Fibroblast of gingiva (primary cell): ENCODE measurements at places on chromosomes 3 and 15.

GRCh38 chr3:15326037-15326436, 6.3 kb downstream of the SH3BP5 start:
- no peak for DNase-seq

- peak; percentile 39 for DNase-seq
These were observed 51.8 kb upstream of the DGKG start for GRCh38 chr3:186413615-186414415.

- peak; percentile 47 for DNase-seq
These were observed 160.9 kb downstream of the TIGIT start for GRCh38 chr3:114454551-114455251.

DNA sequence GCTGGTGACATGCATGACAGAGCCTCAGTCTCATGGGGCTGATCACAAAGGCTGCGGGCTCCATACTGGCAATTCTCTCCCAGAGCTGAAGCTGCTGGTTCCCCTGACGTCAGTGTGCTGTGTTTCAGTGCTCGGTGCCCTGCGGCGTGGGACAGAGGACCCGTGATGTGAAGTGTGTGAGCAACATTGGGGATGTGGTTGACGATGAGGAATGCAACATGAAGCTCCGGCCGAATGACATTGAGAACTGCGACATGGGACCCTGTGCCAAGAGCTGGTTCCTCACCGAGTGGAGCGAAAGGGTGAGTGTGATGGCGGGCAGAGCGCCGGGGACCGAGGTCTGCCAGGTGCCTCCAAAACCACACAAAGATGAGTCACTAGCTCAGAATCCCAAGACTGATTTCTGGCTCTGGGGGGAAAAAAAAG, 62.0 kb upstream of the NR2E3 start:
- DNase-seq = no peak

DNA sequence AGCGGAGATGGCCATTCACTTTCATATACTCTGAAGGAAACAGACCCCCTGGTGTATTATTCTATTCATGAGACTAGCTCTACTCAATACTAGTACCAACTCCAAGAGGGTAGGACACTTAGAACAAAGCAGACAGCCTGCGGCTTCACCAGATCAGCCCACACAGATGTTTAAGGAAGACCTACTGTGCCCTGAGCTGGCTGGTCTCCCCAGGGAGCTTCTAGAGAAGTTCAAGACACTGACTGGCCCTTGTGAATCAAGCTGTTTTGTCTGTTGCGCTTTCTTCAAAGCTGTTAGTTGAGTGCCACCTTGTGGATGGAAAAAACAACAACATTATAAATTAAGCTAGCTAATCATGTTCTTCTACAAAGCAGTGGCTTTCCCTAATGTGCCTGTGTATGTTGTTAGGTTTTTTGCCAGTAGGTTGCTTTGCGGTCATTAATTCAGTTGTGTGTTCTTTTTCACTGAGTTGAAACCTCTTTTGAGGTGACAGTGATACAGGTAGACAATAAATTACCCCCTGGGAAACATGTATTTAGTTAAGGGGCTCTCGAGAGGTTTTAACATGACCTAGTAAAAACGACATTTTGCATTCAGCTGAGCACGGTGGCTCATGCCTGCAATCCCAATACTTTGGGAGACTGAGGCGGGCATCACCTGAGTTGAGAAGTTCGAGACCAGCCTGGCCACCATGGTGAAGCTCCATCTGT, 64.2 kb upstream of the MYZAP start:
- DNase-seq = peak; percentile 84

GRCh38 chr3:170768334-170768801, 101.6 kb downstream of the RPL22L1 start:
- peak; percentile 4 for DNase-seq

- DNase-seq = no peak
These were observed 187.9 kb downstream of the SUCNR1 start for GRCh38 chr3:152061296-152061695.

DNA sequence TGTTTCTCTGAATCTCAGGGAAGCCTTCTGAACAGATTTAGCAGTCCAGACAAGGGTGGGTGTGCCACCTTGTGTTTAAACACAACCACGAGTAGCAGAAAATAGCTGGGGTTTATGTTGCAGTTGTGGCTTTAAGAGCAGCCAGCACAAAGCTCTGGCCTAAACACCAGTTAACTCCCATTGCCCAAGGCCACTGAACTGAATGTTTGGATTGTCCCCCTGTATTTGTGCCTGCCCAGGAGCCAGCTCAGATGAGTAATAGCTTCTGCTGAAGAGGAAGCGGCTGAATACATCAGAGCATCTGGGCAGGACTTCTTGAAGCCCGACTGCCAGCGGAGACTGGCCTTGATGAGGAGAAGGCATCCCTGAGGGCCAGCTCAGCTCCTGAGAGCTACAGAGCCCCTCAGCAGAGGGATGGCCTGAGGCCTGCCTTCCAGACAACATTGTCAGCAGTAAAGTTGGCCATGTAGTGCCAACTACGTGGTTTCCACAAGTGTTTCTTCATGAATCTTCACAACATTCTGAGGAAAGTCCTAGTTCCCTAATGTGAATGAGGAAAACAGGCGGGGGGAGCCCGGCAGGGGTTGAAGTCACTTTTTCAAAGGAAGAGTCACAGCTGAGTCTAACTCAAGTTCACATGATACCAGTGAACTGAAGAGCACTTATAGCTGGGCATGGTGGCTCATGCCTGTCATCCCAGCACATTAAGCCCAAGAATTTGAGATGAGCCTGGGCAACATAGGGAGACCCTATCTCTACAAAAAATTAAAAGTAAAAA, 65.8 kb upstream of the ZBTB38 start:
- DNase-seq = peak; percentile 94

DNA sequence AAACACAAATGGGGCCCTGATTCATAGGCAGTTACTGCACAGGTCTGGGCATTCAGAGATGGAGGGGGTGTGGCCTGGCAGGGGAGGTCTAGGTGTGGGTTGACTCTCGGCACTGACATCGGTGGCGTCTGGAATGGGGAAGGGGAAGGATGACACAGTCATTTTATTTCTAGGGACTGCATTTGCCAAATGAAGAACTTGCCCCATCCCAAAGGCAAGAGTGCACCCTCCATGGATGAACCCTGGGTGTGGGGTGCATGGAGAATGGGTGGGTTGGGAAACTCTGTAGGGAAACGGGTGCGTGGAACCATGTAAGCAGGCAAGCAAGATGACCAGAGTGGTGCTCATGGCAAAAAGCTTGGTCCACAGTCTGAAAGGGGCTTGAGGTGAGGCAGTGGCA, 24.5 kb downstream of the SLC6A20 start:
- DNase-seq = no peak

GRCh38 chr3:128226186-128226725, 73.0 kb downstream of the EEFSEC start:
- no peak for DNase-seq

DNA sequence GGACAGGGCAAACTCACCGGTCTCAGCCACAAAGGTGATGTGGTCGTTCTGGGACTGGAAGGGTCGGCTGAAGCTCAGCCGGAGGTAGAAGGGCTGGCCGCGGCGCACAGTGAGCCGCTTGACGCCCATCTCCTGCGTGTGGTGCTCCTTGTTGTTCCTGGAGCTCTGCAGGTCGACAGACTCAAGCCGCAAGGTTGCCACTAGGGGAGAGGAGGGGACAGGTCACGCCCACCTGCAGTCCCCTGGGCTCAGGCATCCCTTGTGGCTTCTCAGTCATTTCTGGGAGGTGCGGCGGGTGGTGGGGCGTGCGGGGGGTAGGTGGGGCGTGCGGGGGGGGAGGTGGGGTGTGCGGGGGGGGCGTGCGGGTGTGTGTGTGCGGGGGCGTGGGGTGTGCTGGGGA, 26.7 kb upstream of the TGM5 start:
- DNase-seq = no peak

DNA sequence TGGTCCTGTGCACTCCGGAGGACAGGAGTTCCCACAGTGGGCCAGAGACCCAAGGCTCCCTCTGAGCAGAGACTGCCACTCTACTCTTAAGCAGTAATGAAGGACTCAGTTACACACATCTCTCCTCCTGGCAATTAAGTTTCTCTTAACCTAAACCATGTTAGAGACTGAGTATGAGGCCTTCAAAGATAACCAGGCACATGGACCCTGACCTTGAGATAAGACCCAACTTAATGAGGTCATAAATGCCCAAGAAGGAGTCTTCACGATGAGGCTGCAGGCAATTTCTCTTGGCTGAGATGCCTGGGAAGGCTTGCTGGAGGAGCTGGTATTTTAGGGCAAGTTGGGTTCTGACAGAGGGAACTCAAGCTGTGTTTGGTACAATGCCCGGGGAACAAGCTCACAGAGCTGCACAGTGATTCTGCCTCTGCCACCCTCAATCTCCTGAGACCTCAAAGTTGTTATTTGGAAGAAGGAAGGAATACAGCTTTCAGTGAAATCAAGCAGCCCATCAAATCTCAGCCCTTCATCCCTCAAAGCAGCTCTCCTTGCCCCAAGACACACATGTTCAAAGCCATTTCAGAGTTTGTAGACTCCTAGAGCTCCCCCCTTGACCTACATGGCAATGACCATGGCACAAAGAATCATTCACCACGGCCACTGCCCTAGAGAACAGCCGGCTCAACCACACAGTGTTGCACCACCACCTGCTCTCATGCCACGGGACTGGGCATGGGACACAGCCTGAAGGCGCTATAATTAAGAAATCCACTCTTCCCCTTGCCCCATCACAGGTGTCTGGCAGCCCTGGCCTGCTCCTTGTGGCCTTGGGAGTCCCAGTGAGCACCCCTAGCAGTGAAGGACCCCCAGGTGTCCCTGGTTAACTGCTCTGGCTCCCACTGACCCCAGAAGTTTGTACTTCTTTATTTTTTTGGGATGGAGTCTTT, 7.1 kb downstream of the RMDN3 start:
- no peak for DNase-seq

DNA sequence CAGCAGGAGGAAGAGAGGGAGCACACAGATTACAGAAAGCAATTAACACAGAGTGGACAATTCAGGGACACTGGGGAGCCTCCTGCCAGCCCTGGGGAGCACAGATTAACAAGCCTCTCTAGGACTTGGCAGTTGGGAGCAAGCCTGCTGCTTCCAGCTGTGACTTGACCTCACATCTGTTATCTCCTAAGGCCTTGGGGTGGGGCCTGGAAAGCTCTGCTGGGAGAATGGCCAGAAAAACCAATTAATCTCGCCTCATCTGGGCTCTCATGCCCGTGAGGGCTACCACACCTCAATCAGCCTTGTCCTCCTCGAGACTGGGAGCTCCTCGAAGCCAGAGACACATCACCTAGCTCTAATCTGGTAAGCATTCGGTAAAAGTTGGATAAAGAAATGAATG, 39.1 kb downstream of the SEMA5B start:
- DNase-seq = no peak
